WTC11 (cell line): ENCODE measurements at places on chromosomes 3 and 15.

- peaks cover 42% of the 10 kb centered on the region for H3K4me1 ChIP-seq
- peak; percentile 97 for DNase-seq
- no peak overlapping the region for H3K4me3 ChIP-seq
- no peaks in the 10 kb centered on the region for H3K27me3 ChIP-seq
- no peaks in the 10 kb centered on the region for H3K36me3 ChIP-seq
Measured at GRCh38 chr3:52001443-52001974, 5.8 kb upstream of the RPL29 start.

DNA sequence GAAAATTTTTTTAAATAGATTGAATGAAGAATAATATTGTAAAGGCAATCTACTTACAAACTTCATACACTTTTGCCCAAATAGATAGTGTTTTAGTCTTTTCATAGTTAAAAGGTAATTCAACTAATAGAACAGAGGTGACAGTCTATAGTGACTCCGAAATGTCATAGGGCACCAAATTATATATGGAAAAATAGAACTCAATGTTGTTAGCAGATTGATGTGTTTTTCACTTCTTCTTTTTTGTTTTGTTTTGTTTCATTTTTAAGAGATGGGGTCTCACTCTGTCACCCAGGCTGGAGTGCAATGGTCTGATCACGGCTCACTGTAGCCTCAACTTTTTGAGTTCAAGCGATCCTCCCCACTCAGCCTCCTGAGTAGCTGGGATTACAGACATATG lies 721 bp downstream of the CSTA start:
- no peaks in the 10 kb centered on the region for H3K36me3 ChIP-seq
- no peak overlapping the region for H3K4me3 ChIP-seq
- no peak overlapping the region for H3K27ac ChIP-seq
- H3K4me1 ChIP-seq = no peaks in the 10 kb centered on the region
- no peaks in the 10 kb centered on the region for H3K27me3 ChIP-seq
- DNase-seq = no peak

DNA sequence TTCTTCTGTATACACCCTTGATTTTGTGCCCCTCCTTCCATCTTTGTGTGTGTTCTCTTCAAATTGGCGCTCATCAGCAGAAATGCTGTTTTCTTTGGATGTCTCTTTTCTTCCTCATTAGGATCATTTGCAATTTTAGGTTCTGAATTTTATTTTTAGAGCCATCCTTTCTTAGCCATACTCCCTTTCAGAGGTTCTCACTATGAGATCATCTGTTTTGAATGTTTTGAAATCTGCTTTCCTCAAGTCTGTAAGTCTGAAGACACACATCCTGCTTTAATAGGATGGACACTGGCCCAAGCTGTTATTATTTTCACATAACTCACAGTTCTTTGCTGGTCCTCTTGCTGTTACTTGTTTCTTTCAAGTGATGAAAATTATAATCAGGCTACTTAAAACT lies 124.8 kb downstream of the BDH1 start:
- H3K27ac ChIP-seq = no peak overlapping the region
- no peaks in the 10 kb centered on the region for H3K36me3 ChIP-seq
- peaks cover 12% of the 10 kb centered on the region; the same call in 1 of the 2 replicates for H3K4me1 ChIP-seq
- no peak for DNase-seq
- no peak overlapping the region for H3K4me3 ChIP-seq

DNA sequence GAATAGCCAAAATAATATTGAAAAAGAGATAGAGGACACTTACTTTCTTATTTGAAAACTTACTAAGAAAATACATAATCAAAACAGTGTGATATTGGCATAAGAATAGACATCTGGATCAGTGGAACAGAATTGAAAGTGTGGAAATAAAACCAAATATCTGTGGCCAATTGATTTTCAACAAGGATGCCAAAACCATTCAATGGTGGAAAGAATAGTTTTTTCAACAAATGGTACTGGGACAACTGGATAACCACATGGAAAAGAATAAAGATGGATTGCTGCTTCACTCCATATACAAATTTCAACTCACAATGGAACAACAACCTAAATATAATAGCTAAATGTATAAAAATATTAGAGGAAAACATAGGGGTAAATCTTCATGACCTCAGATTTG lies 152.5 kb upstream of the GPR149 start:
- H3K36me3 ChIP-seq = no peaks in the 10 kb centered on the region
- no peaks in the 10 kb centered on the region for H3K4me1 ChIP-seq
- no peaks in the 10 kb centered on the region for H3K27me3 ChIP-seq
- no peak overlapping the region for H3K27ac ChIP-seq
- no peak for DNase-seq
- H3K4me3 ChIP-seq = no peak overlapping the region

- no peak overlapping the region for H3K4me3 ChIP-seq
- no peak overlapping the region for H3K27ac ChIP-seq
- no peaks in the 10 kb centered on the region for H3K36me3 ChIP-seq
- peaks cover 14% of the 10 kb centered on the region for H3K4me1 ChIP-seq
- H3K27me3 ChIP-seq = no peaks in the 10 kb centered on the region
Measured at GRCh38 chr15:90857883-90858443, 10.4 kb upstream of the FURIN start.

GRCh38 chr15:51030649-51031316 lies 63.9 kb downstream of the TNFAIP8L3 start:
- no peak for DNase-seq
- no peak overlapping the region for H3K4me3 ChIP-seq
- H3K27ac ChIP-seq = no peak overlapping the region
- H3K27me3 ChIP-seq = 0 out of 2 replicates have a peak, but pooled peaks cover 5% of the 10 kb centered on the region
- H3K36me3 ChIP-seq = peaks cover 8% of the 10 kb centered on the region

DNA sequence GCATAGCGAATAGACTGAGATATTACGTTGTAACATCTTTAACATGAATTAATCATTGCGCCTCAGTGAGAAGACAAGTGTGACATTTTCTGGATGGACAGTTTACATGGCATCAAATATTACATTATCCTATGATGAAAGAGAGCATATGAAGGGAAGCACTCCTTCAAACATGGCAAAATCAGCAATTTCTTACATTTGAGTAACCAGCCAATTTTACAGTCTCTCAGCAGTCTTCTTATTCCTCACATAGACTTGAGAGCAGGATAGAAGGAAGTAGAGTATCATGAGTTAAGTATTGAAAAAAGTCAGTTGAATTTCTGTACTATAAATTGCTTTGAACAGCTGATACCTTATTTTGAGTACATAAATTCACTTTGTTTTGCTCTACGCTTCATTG lies 38.9 kb downstream of the FANCI start:
- H3K27ac ChIP-seq = no peak overlapping the region
- H3K4me3 ChIP-seq = no peak overlapping the region
- H3K36me3 ChIP-seq = peaks cover 68% of the 10 kb centered on the region
- no peak for DNase-seq

- no peak overlapping the region for H3K4me3 ChIP-seq
- no peak for DNase-seq
- H3K27me3 ChIP-seq = no peaks in the 10 kb centered on the region
Measured at GRCh38 chr15:81239190-81239589, 42.5 kb downstream of the IL16 start.

DNA sequence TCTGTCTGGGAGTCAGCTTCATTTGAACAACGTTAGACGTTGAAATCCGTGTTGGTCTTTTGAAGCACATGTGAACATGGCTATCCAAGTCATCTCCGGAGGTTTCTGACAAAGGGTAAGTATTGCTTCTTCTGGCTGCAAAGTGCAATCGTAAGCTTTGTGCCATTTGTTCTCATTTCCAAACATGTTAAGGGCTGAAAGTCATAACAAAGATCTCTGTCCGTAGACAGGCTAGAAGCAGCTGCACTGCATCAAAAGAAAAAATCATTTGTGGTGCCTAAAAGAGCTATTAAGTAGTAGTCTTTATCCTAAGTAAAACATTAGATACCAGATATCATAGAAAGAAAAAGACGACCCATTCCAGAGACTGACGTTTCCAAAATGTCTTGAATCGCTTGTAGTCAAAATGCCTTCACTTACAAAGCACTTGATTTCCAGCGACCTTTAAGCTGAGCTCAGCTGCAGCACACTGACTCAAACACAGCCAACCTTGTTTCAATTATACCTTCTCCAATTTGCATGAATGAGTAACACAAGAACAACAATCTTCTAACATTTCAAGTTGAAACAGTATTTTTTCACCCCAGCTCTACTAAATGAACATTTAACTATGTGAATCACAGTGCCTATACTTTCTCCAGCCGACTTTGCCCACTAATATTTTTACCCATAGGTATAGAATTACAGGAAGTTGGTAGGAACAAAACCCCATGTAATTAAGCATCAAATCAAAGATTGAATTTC lies 76.6 kb downstream of the NEDD4 start:
- no peak overlapping the region; the same call in 1 of the 2 replicates for H3K27ac ChIP-seq
- no peak overlapping the region for H3K4me3 ChIP-seq
- H3K36me3 ChIP-seq = no peaks in the 10 kb centered on the region
- H3K27me3 ChIP-seq = no peaks in the 10 kb centered on the region
- H3K4me1 ChIP-seq = peaks cover 4% of the 10 kb centered on the region
- DNase-seq = no peak

- DNase-seq = no peak
- no peak overlapping the region for H3K27ac ChIP-seq
- no peaks in the 10 kb centered on the region for H3K36me3 ChIP-seq
- H3K27me3 ChIP-seq = no peaks in the 10 kb centered on the region
- no peak overlapping the region for H3K4me3 ChIP-seq
Measured at GRCh38 chr15:27870320-27870719, 228.8 kb downstream of the OCA2 start.

GRCh38 chr3:54366839-54367238 lies 244.5 kb downstream of the CACNA2D3 start:
- H3K36me3 ChIP-seq = no peaks in the 10 kb centered on the region
- DNase-seq = no peak
- no peak overlapping the region for H3K4me3 ChIP-seq
- H3K27me3 ChIP-seq = no peaks in the 10 kb centered on the region
- H3K27ac ChIP-seq = no peak overlapping the region

DNA sequence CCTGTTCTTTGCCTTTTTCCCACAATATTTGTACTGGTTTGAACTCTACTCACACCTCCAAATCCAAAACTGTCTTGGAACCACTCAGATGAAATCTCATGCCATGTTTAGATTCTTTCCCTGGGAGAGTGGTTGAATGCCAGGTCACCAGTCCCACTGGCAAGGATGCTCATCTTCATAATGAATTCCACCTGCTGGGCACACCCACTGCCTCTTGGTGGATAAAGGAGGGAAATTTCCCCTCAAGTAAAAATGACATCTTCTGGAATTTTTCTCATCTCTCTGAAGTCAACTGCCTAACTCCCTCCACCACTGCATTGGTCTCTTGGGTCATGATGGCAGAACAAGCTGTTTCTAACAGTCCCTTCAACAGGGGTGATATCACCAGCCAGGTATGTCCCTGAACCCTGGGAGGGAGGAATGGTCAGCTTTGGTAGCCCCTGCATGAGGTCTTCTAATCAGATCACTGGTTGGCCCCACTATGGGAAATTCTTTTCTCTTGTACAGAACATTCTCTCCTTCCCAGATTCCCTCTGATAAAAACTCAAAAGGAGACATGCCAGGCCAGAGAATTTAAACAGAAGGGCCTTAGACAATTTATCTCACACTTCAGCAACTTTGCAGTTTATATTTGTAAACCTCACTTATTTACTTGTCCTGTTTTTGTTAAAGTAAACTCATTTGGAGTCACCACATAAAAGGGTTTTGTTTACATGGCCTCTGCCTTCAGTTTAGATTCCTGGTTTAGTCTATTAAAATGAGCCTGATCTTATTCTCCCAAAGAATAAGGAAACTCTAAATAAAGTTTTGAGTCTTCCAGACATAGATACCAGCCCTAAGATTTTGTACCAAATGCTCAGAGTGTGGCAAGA lies 143.4 kb downstream of the WNT5A start:
- DNase-seq = no peak
- peaks cover 6% of the 10 kb centered on the region for H3K27me3 ChIP-seq
- H3K4me1 ChIP-seq = no peaks in the 10 kb centered on the region
- no peak overlapping the region for H3K27ac ChIP-seq
- H3K4me3 ChIP-seq = no peak overlapping the region

GRCh38 chr3:197737749-197738462 lies 1.2 kb upstream of the RUBCN start:
- H3K4me1 ChIP-seq = peaks cover 22% of the 10 kb centered on the region
- H3K27me3 ChIP-seq = no peaks in the 10 kb centered on the region
- H3K4me3 ChIP-seq = peak overlapping the region; percentile 95

DNA sequence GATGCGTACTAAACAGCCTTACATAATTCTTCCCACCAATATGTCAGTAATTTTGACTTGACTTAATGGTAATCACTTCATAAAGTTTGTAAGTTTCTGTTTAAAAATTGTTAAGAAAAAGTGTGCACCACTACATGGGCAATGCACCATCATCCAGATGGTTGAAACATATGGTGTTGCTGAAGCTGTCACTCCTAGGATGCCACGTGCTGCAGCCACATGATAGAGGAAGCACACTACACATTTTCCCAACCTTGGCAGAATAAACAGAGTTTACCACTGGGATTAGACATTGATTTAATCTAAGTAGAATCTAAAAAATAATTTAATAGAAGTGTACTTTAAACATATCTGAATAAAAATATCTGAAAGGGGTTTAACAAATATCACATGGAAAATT lies 1209.9 kb downstream of the NSUN3 start:
- no peaks in the 10 kb centered on the region for H3K27me3 ChIP-seq
- peaks cover 7% of the 10 kb centered on the region for H3K4me1 ChIP-seq
- no peak for DNase-seq
- no peak overlapping the region for H3K4me3 ChIP-seq

- peak overlapping the region; percentile 17; the same call in 1 of the 2 replicates for H3K27ac ChIP-seq
- no peaks in the 10 kb centered on the region for H3K36me3 ChIP-seq
- H3K27me3 ChIP-seq = no peaks in the 10 kb centered on the region
- no peak for DNase-seq
Measured at GRCh38 chr3:61912158-61912557, 350.8 kb downstream of the PTPRG start.

DNA sequence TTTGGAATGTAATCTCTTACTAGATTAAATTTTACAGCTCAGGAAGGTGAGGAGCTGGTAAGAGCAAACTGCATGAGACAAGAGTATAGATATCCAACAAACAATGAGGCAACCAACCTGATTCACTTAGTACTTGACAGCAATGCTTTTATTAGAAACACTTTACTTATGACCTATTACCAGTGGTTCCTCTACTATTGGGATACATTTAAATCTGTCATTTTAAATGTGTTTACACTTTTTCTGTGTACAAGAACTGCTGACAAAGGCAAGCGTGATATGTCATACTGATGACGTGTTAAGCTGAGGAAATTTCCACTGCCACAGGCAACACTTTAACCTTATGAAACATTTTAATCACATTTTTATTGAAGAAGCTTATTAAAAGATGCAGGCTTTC lies 1043.3 kb downstream of the FHIT start:
- no peaks in the 10 kb centered on the region; the same call in 1 of the 2 replicates for H3K4me1 ChIP-seq
- no peak overlapping the region for H3K4me3 ChIP-seq
- DNase-seq = no peak
- H3K27ac ChIP-seq = no peak overlapping the region
- H3K36me3 ChIP-seq = no peaks in the 10 kb centered on the region
- H3K27me3 ChIP-seq = no peaks in the 10 kb centered on the region

GRCh38 chr3:42875325-42876151 lies at the start of gene CYP8B1:
TSS of gene CYP8B1 (minus strand) at chr3:42875879. CDS start at chr3:42875816, 63 bp downstream.
- no peaks in the 10 kb centered on the region; the same call in 1 of the 2 replicates for H3K27me3 ChIP-seq
- H3K4me3 ChIP-seq = no peak within 1 kb of the TSS
- peaks cover 9% of the 10 kb centered on the region for H3K4me1 ChIP-seq
- no peak for DNase-seq
